ENCODE measurements at places on chromosomes 6 and 20. TPM values are rescaled to one million over a fixed set of nuclear protein-coding genes. Genes with fewer than 3 reads are reported as not detected.

DNA sequence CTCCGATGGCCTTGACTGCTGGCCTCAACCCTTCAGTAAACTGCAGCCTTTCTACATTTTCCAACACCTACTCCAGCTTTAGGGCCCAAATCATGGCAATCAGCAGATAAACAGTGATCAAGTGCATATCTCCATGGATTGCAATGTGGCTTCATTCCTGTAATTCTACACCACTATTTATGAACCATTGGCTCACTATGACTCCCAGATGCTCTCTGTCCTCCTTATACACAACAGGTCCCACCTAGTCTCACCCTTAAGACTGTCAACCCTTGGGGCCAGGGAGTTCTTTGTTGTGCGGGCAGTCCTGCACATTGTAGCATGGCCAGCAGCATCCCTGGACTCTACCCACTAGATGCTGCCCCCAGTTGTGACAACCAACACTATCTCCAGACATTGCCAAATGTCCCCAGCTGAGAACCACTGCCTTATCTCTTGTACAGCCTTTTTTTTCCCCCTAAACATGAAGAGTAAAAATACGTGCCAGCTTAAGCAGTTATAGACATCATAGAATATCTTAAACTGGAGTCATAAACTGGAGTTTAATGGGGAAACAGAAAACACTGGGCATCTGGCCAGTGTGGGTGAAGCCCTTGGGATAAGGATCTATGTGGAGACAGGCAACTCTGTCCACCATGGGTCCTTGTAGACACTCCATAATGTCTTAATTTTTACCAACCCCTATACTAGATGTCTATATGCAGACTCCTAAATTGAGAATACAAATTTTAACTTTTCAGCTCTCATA lies 21.1 kb downstream of the MRPL14 start:
- H3K27me3 ChIP-seq, result no peaks in the 10 kb centered on the region
- H3K4me1 ChIP-seq, result peaks cover 70% of the 10 kb centered on the region
- peak overlapping the region; percentile 65 for H3K27ac ChIP-seq
- DNase-seq, result no peak
- peaks cover 21% of the 10 kb centered on the region for H3K36me3 ChIP-seq

The NFKBIL1 gene
- total RNA-seq, result 11.3 TPM

DNA sequence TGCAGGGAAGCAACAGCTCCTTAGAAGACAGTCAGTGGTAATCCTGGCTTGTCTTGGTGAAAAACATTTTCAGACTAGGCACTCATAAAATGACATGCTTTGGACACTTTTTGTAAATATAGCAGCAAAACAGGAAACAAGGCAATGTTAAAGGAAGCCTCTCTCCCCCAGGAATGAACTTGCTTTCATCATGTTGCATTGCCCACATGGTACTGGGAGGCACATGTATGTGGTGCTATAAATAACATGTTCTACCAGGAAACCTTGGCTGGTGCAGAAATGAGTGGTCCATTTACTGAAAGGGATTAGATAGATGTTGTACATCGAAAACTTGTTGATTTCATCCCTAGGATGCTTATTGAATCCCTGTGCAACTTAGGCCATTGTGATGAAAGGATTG lies 121.4 kb upstream of the RREB1 start:
- no peak overlapping the region for H3K27ac ChIP-seq
- H3K4me3 ChIP-seq, result no peak overlapping the region
- H3K27me3 ChIP-seq, result no peaks in the 10 kb centered on the region
- no peaks in the 10 kb centered on the region for H3K36me3 ChIP-seq
- peaks cover 4% of the 10 kb centered on the region for H3K4me1 ChIP-seq
- no peak for DNase-seq

The MYB gene
- 0.39 TPM for total RNA-seq

DNA sequence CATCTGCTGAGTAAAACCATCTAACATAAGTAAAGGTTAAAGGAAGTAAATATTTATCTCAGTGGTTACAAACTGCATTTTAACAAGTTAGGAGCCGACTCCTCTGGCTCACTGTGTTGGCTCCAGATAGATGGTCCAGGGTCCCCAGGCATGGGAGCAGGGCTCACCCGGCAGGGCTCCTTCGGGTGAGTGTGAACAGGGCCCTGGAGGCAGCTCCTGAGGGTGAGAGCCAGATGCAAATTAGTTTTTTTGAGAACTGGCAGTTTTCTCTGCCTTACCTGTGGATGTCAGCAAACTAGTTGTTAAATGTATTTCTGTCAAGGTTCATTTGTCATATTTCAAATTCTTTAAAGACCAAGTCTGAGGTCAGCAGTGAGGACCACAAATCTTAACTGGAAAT lies 21.5 kb downstream of the TPBG start:
- H3K4me3 ChIP-seq, result no peak overlapping the region
- no peak overlapping the region for H3K27ac ChIP-seq
- no peaks in the 10 kb centered on the region for H3K4me1 ChIP-seq
- H3K36me3 ChIP-seq, result no peaks in the 10 kb centered on the region
- no peaks in the 10 kb centered on the region for H3K27me3 ChIP-seq
- DNase-seq, result no peak

- H3K27me3 ChIP-seq, result no peaks in the 10 kb centered on the region
- H3K4me3 ChIP-seq, result no peak overlapping the region
These were observed 110.2 kb downstream of the PHF3 start for GRCh38 chr6:63745784-63746183.

The PRPH2 gene
- 1.00 TPM for total RNA-seq

The MRAP2 gene
- 0.17 TPM for total RNA-seq

GRCh38 chr6:12114055-12114503 lies 102.0 kb downstream of the HIVEP1 start:
- H3K4me1 ChIP-seq, result peaks cover 10% of the 10 kb centered on the region
- no peak for DNase-seq
- H3K36me3 ChIP-seq, result no peaks in the 10 kb centered on the region
- H3K27me3 ChIP-seq, result no peaks in the 10 kb centered on the region
- no peak overlapping the region for H3K4me3 ChIP-seq

- DNase-seq, result no peak
- no peak overlapping the region for H3K4me3 ChIP-seq
- H3K27ac ChIP-seq, result no peak overlapping the region
- H3K36me3 ChIP-seq, result no peaks in the 10 kb centered on the region
These were observed 209.4 kb upstream of the JAG1 start for GRCh38 chr20:10883166-10883565.
